ENCODE measurements at places on chromosomes 11 and 22.

DNA sequence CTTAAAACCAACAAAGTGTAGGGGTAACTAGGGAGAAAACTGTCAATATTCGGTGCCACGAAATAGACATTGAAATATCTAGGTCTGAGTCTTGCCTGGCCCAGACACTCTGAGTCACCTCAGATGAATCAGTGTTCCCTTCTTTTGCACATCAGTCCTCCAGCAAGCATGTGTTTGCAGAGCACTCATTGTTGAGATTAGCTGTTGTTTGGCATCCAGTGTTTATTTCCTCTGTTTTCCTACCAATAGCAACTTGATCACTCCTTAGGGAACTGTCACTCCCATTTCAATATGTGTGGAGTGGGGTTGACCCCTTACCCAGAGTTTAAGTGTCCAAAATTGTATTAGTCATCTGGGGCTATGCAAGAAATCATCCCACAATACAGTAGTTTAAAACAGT, 4.7 kb upstream of the ASCC2 start:
- DNase-seq, result no peak
- H3K36me3 ChIP-seq, result no peaks in the 10 kb centered on the region
- no peaks in the 10 kb centered on the region for H3K27me3 ChIP-seq

DNA sequence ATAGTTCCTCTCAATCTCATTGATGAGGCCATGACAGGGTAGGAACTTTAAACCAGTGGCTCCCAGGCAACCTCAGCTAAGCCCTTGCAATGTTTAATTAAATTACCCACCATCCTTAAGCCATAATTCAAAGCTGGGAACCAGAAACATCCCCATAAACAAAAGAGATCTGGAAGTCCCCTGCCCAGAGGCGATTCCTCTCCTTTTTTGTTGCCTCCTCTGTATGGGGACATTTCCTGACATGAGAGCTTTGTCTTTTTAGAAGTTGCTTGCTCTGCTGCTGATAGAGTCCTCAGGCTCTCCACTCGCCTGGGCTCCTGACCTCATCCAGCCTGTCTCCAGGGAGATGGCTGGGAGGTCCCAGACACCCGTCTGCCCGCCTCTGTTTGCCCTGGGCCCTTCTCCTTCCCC, 3.2 kb downstream of the DTX4 start:
- H3K36me3 ChIP-seq, result no peaks in the 10 kb centered on the region
- H3K27ac ChIP-seq, result no peak overlapping the region
- peaks cover 12% of the 10 kb centered on the region for H3K4me1 ChIP-seq
- DNase-seq, result no peak
- peaks cover 9% of the 10 kb centered on the region for H3K27me3 ChIP-seq
- H3K4me3 ChIP-seq, result no peak overlapping the region

DNA sequence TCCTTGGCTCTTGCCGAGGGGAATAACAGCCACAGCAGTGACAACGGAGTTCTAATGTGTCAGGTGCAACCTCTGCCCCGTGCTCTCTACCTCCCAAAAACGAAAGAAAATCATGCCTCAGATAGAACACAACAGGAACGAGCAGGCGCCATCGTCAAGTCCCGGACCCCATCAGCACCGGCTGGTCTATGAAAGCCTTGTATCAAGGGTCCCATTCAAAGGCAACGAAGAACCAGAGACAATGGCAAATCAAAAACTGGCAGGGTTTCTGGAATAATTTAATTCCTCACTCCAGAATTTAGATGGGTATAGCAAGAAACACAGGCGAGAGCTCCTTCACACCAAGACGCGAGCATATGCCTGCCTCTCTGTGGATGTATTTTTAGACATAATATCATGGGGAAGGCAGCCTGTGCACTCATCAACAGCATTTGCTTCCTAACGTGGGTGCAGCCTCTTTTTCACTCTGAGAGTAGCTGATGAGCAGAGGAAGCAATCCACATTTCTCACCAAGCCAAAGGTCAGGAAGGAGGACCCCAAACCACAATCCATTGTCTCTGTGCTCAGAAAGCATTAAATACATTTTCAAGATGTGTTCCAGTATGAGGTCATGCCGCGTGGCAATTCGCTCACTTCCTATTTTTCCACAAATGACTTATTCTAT, 193.4 kb upstream of the BLID start:
- no peak for DNase-seq
- H3K27ac ChIP-seq, result no peak overlapping the region
- H3K4me1 ChIP-seq, result no peaks in the 10 kb centered on the region
- H3K36me3 ChIP-seq, result no peaks in the 10 kb centered on the region
- no peak overlapping the region for H3K4me3 ChIP-seq

- no peak within 1 kb of the TSS for H3K4me3 ChIP-seq
- no peaks in the 10 kb centered on the region for H3K27me3 ChIP-seq
- H3K4me1 ChIP-seq, result peaks cover 30% of the 10 kb centered on the region
Measured at GRCh38 chr22:21632237-21632895, at the start of gene CCDC116. Gene CCDC116 (plus strand): TSS chr22:21632760. CDS start chr22:21633182, 422 bp downstream.

DNA sequence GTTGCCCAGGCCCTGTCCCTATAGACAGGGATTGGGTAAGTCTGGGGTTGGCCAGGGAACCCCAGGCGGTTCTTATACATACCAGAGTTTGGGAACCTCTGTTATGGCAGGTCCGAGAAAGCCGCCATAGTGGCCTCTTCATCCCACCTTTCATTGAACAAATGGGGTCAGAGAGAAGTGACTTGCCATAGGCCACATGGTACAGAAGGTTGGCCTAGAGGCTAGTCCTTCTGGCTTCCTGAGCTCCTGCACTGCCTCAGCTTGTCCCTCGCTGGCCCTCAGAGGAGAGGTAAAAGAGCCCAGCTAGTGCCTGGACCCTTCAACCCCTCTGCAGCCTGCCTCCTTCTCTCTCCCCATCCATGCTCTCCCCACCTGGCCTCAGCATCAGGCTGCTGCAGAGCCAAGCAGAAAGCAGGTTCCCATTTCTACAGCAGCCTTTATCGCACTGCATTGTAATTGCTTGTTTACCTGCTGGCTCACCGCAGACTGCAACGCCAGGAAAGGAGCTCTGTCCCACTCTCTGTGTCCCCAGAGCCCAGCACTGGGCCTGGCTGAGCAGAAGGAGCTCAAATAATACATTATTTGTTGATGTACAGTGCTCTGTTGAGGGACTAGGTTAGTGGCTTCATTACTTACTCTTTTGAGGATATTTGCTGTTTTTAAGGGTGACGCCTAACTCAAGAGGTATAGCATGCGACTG, 103.6 kb downstream of the TRIM29 start:
- no peaks in the 10 kb centered on the region for H3K36me3 ChIP-seq
- H3K4me1 ChIP-seq, result no peaks in the 10 kb centered on the region
- no peak overlapping the region for H3K27ac ChIP-seq
- no peak for DNase-seq
- H3K4me3 ChIP-seq, result no peak overlapping the region

- no peaks in the 10 kb centered on the region for H3K36me3 ChIP-seq
- H3K4me3 ChIP-seq, result no peak overlapping the region
- DNase-seq, result no peak
- H3K27me3 ChIP-seq, result no peaks in the 10 kb centered on the region
Measured at GRCh38 chr11:2581151-2581930, 118.5 kb downstream of the KCNQ1OT1 start.

GRCh38 chr22:31083923-31084810, 3.0 kb downstream of the SMTN start:
- H3K27me3 ChIP-seq, result no peaks in the 10 kb centered on the region
- peak overlapping the region; percentile 16 for H3K27ac ChIP-seq
- H3K36me3 ChIP-seq, result no peaks in the 10 kb centered on the region
- H3K4me3 ChIP-seq, result peak overlapping the region; percentile 73
- H3K4me1 ChIP-seq, result peaks cover 43% of the 10 kb centered on the region
- no peak for DNase-seq

- no peaks in the 10 kb centered on the region for H3K36me3 ChIP-seq
- no peaks in the 10 kb centered on the region for H3K4me1 ChIP-seq
- H3K27me3 ChIP-seq, result no peaks in the 10 kb centered on the region
- no peak overlapping the region for H3K27ac ChIP-seq
- DNase-seq, result peak; percentile 48
- H3K4me3 ChIP-seq, result no peak overlapping the region
Measured at GRCh38 chr22:28034760-28035401, 115.8 kb upstream of the PITPNB start.

DNA sequence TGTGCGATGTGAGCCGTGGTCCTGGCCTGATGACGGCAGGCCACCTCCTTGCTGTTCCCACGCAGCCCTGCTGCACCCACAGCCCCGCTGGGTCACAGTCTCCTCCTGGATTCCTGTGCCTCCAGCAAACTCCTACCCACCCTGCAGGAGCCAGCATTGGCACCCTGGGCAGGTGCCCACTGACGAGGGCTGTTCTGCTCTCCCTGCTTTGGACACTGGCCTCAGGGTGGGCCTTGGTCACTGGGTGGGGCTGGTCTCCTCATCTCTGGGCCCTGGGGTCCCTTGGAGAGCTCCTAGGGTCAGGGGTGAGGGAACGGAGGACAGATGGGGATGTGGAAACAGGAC, 12.7 kb downstream of the TSPAN4 start:
- H3K4me3 ChIP-seq, result no peak overlapping the region
- H3K27me3 ChIP-seq, result no peaks in the 10 kb centered on the region
- DNase-seq, result no peak
- H3K27ac ChIP-seq, result no peak overlapping the region
- H3K4me1 ChIP-seq, result peaks cover 15% of the 10 kb centered on the region

GRCh38 chr11:555780-556661, 4.5 kb downstream of the LMNTD2 start:
- H3K27me3 ChIP-seq, result no peaks in the 10 kb centered on the region
- H3K36me3 ChIP-seq, result no peaks in the 10 kb centered on the region
- H3K27ac ChIP-seq, result no peak overlapping the region

DNA sequence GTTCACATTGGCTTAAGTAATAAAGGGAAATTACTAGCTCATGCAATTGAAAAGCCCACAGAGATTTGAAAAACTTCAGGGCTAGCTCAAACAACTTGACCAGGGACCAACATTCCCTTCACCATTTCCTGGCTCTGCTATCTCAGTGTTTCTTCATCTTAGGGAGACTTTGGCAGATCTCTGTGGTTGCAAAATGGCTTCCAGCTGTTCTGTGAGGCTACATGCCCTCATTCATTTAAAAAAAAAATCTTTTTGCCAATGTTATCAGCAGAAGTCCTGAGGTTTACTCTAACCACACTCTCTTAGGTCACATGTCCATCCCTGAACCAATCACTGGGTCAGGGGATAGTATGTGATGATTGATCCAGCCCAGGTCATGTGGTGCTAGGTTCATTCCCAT, 13.9 kb upstream of the RASSF10 start:
- H3K27me3 ChIP-seq, result peaks cover 2% of the 10 kb centered on the region
- no peak for DNase-seq
- no peaks in the 10 kb centered on the region for H3K4me1 ChIP-seq

DNA sequence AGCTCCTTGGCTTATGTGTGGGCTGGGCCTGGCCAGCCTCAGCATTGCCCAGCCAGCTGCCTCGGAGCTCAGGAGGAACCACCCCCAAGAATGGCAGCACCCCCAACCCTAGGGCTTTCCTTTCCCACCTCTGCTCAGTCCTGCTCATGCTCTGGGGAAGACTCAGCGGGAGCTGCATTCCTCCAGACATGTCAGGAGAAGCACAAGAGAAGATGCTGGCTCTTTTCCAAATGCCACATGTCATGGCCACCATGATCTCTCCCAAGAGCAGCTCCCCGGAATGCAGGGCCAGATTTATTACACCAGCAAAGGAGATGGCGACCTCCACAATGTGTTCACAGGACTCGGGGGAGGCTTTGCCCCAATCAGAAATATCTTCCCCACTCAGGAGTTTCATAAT, 143.7 kb downstream of the PKNOX2 start:
- H3K36me3 ChIP-seq, result no peaks in the 10 kb centered on the region
- no peaks in the 10 kb centered on the region for H3K27me3 ChIP-seq
- H3K4me1 ChIP-seq, result no peaks in the 10 kb centered on the region
- H3K4me3 ChIP-seq, result no peak overlapping the region
- DNase-seq, result no peak

GRCh38 chr22:17767233-17768065, 6.8 kb downstream of the BID start:
- H3K36me3 ChIP-seq, result no peaks in the 10 kb centered on the region
- peaks cover 58% of the 10 kb centered on the region for H3K4me1 ChIP-seq
- H3K27ac ChIP-seq, result peak overlapping the region; percentile 10
- H3K27me3 ChIP-seq, result no peaks in the 10 kb centered on the region

DNA sequence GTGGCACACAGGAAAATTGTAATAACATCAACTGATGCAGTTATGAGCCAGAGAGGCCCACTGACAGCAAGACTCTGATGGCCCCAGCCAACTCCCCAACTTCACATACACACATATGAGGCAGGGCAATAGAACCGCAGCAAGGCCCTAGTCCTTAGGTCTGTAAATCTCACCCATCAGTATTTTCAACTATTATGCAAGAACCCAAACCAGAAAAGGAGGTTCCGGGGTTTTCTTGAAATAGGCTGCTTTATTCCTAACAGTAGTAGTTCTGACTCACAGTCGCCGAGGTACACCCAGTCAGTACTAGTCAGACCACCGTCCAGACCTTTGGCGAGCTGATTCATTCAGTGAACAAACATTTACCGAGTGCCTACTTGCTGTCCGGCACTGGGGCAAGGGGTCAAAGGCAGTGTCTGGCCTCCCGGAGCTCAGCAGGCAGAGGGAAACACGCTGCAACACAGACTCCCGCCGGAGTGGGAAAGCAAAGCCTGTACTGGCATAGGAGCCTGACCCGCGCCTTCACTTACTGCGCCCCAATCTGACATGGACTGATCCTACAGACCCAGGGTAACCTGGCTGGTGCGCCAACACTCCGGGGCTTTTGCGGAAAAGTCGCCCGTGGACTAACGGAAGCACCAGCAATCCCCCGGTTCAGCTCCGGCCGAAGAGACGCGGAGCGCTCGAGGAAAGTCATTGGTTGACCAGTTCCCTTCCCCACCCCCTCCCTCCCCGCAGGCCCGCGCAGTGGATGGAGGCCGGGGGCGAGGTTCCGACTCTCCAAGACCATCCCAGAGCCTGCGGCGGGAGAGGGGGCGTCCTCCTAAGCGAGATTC, 1.3 kb downstream of the PLEKHA7 start:
- H3K36me3 ChIP-seq, result no peaks in the 10 kb centered on the region
- no peak for DNase-seq
- H3K4me3 ChIP-seq, result peak overlapping the region; percentile 9
- H3K27me3 ChIP-seq, result peaks cover 14% of the 10 kb centered on the region
- H3K4me1 ChIP-seq, result peaks cover 16% of the 10 kb centered on the region

GRCh38 chr11:125295931-125296330, 131.4 kb downstream of the PKNOX2 start:
- no peaks in the 10 kb centered on the region for H3K4me1 ChIP-seq
- no peaks in the 10 kb centered on the region for H3K36me3 ChIP-seq
- H3K27me3 ChIP-seq, result no peaks in the 10 kb centered on the region
- no peak overlapping the region for H3K27ac ChIP-seq
- H3K4me3 ChIP-seq, result no peak overlapping the region
- no peak for DNase-seq

DNA sequence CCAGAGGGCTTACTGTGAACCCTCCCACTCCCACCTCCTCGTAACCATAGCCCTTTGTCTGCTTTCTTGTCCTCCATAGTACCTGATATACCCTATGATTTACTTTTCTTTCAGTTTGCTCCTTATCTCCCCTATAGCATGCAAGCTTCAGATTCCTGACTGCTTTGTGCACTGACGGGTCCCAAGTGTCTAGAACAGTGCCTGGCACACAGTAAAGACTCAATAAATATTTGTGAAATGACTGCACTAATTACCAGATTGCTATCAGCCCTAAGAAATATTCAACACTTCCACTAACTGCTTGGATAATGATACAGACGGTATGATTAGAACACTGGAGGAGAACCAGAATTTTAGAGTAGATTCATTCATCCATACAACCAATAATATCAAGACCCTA, 33.0 kb downstream of the ISX start:
- no peaks in the 10 kb centered on the region for H3K4me1 ChIP-seq
- H3K36me3 ChIP-seq, result no peaks in the 10 kb centered on the region
- no peak overlapping the region for H3K4me3 ChIP-seq

GRCh38 chr11:14124886-14125285, 162.4 kb downstream of the SPON1 start:
- no peak for DNase-seq
- H3K36me3 ChIP-seq, result no peaks in the 10 kb centered on the region
- H3K27ac ChIP-seq, result no peak overlapping the region
- no peaks in the 10 kb centered on the region for H3K27me3 ChIP-seq
- H3K4me3 ChIP-seq, result no peak overlapping the region
- H3K4me1 ChIP-seq, result no peaks in the 10 kb centered on the region

All from natural killer cell (primary cell).